ENCODE measurements at places on chromosomes 16 and 17. TPM values are rescaled to one million over a fixed set of nuclear protein-coding genes. Genes with fewer than 3 reads are reported as not detected.

The KRTAP1-5 gene
- not detected for total RNA-seq

The G6PC1 gene
- total RNA-seq = not detected

The ARHGAP23 gene
- 50.0 TPM for total RNA-seq

The FA2H gene
- 34.7 TPM for total RNA-seq

The TP53TG3D gene
- total RNA-seq = 0.84 TPM

The CLDN7 gene
- 0.65 TPM for total RNA-seq

The KRT28 gene
- not detected for total RNA-seq

The TBX2 gene
- total RNA-seq = 7.7 TPM

The CDH15 gene
- 0.19 TPM for total RNA-seq

The SNRNP25 gene
- total RNA-seq = 70.9 TPM

The SLC35B1 gene
- 89.9 TPM for total RNA-seq

The HOXB1 gene
- total RNA-seq = not detected

The SMG1 gene
- total RNA-seq = 28.8 TPM

The KCNH4 gene
- total RNA-seq = 0.43 TPM

The HBQ1 gene
- 8.2 TPM for total RNA-seq
